ENCODE measurements at places on chromosomes 16 and 17. TPM values are rescaled to one million over a fixed set of nuclear protein-coding genes. Genes with fewer than 3 reads are reported as not detected.
A peak's percentile ranks its signal among the peaks of the same experiment; 100 is the strongest.

DNA sequence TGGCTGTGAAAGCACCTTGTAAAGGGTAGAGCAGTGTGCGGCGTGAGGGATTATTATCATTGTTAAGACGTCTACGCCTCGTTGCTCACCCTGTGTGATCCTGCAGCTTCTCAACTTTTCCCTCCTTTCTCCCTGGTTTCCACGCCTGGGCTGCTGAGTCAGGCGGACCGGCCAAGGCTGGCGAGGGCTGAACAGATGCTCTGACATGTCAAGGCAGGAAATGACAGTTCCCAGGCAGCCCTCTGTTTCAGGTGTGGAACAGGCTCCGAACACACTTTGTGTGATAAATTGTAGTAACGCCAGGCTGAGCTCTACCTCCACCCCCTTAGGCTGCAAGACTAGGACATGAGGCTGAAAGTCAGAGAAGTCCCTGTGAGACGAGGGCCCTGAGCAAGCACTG, 46.0 kb upstream of the TBX2 start:
- no peak for DNase-seq

DNA sequence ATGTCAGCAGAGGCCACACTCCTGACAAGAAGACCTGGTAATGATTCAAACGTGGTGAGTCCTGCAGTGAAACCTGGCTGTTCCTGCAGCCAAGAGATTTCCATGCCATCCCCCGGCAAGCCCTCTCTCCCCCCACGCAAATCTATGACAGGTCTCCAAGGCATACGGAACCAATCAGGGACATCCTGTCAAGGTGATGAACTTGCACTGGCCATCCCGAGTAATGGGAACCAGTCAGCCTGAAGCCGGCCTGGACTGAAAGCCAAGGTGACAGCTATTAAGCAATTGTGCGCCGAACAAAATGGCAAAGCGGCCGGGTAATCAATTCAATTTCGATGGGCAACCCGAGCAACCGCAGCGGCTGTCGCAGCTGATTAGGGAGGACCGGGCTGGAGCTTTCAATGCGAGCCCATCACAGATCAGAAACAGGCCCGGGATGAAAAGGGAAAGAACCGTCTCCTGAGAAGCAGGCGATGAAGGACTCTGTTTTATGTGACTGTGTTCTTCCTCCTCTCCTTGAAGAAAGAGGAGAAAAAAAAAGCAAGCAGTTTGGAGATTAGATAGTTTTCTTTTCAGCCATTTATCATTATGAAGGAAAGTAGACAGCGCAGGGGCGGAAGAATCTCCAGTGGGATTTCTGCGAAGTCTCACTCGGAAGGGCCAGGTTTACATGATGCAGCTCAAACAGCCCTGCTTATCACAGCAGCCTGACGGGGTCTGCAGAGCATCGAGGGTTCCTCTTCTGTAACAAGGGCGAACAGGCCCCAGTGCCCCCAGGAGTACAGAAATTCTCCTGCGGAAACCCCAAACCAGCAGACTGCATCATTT, 35.2 kb downstream of the TBX4 start:
- DNase-seq: no peak

- no peak for DNase-seq
These were observed 73.2 kb upstream of the C16orf82 start for GRCh38 chr16:26993511-26993910.

DNA sequence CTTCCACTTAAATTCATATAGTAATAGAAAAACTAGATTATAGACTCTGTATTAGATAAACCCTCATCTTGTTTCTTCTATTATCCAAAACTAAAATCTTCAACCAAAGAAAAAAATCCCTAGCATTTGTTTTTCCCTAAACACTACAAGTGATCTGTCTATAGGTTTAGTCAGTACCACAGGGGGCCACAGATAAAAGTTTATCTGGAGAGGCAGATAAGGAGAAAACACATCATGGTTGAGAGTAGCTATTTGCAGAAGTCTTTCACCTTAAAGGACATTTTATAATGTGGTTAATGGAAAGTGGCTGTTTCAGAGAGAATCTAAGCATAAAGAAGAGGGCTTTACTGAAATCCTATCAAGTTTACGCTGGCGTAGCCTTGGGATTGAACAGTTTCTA, 160.1 kb downstream of the CDK5R1 start:
- DNase-seq: no peak

GRCh38 chr17:73792994-73793393, 148.7 kb upstream of the SDK2 start:
- no peak for DNase-seq

DNA sequence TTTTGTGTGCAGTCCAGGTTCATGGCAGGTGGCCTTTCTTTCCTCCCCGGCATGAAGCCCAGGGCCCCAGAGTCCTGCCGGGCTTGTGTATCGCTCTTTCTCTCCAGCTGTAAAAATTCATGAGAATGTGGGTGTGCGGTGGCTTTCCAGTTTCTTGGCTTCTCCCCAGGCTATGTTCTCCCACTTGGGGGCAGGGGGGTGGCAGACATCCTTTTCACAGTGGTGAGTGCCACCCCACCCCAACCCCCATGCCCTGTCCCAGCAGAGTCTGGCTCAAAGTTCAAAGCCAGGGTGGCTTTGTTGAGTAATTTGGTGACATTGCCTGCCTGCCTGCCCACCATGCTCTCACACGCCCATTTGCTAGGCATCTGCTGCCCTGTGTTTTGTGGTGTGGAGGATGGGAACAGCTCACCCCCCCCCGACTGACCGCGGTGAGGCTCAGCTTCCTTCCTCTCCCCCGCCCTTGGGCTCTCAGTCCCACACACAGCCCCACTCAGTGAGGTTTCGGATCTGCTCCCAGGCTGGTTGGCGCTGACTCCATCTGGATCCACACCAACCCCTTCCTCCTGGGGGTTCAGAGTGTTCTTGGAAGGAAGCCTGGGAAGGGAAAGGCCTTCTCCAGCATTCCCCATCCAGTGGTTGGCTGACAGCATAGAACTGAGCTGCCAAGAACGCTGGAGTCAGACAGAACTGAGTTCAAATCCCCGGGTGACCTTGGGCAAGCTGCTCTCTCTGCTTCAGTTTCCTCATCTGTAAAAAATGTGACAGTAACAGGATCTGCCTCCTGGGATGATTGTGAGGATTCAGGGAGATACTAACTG, 36.0 kb downstream of the CHD9 start:
- peak; percentile 94 for DNase-seq

DNA sequence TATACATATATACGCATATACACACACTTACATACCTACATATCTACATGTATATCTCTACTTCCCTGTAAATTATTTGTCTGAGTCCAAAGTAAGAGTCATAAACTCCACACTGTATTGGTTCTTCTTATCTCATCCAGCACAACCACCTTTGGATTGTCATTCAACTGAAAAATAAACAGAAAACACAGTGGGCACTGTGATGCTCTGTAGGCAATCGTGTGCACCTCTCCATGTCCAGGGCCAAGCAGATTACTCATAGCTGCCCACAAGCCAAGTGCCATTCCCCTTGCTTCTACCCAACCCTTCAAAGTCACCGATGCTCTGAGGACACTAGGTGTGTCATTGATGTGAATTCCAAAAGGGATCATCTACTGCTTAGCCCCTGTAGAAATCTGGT, 12.9 kb upstream of the TEKT3 start:
- DNase-seq: no peak

DNA sequence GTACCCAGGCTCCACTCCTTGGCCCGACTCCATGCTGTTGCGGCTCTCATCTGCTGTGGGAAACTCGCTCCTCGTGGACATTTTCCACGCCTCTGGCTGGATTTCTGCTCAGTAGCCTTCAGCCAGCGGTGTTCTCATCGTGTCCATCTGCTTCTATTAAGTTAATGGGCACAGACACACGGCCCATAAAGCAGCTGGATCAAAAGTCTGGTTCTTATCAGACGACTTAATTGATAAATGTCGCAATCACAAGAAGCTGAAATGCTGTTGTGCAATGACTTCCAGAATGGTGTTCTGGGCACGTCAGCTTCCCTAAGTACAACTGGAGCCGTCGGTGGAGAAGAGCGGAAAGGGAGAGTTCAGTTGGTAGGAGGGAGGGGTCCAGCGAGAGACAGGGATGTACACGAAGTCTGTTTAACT, 211.7 kb upstream of the CHMP6 start:
- peak; percentile 62 for DNase-seq

- DNase-seq: no peak
These were observed 721.1 kb upstream of the RBFOX1 start for GRCh38 chr16:6611535-6611934.

DNA sequence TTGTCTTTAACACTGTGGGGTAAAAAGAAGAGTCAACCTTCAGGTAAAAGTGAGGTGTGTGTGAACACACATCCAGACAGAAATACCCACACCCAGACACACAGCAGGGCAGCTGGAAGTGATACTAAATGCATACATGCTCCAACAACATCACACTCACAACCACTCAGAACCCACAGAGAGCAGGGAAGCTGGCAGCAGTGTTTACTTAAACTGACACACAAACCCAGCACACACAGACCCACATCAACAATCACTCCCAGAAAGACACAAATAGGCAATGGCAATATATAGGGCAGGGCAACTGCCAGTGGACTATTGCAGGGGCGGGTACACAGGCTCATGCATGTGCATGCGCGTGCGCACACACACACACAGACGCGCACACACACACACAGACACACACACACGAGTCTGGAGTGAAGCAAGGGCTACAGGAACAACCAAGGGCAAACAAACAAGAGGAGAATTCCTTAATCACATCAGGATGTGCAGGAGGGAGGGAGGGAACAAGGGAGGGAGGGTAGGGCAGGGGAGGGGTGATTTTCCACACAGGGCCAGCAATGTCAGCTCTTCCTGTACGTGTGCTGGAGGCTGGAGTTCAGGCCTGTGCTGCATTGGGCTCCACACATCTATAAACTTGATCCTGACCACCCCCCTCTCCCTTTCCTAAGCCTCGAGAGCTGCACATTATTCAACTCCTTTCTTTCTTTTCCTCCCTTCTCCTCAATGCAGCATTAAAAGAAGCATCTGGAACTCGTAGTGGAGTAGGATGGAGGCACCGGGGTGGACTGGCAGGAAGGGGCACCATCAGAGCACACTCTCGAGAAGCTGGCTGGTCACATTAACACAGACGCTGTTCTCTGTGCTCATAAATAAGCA, 30.1 kb downstream of the HIC1 start:
- DNase-seq: peak; percentile 86

SLC47A1 gene
- 8.0 TPM for total RNA-seq
